ENCODE measurements at places on chromosomes 7 and 10. TPM values are rescaled to one million over a fixed set of nuclear protein-coding genes. Genes with fewer than 3 reads are reported as not detected.

The PIP gene
- not detected for total RNA-seq

The SLC29A3 gene
- 0.66 TPM for total RNA-seq

The SUN3 gene
- total RNA-seq: not detected

The TUBAL3 gene
- not detected for total RNA-seq

The GIMAP4 gene
- total RNA-seq: 0.13 TPM

The MUC3A gene
- not detected for total RNA-seq

The ZNF438 gene
- 2.8 TPM for total RNA-seq

The NPTX2 gene
- total RNA-seq: 9.9 TPM

The PRKG1 gene
- total RNA-seq: 48.3 TPM

The PNLIPRP3 gene
- total RNA-seq: not detected

The PRLHR gene
- total RNA-seq: not detected

The SLC13A1 gene
- not detected for total RNA-seq

The RPP38 gene
- 12.2 TPM for total RNA-seq

The RARRES2 gene
- total RNA-seq: not detected

The COL28A1 gene
- total RNA-seq: 0.13 TPM

The PNLIPRP2 gene
- total RNA-seq: not detected

The AMZ1 gene
- total RNA-seq: 0.12 TPM

The TCAF2 gene
- 1.7 TPM for total RNA-seq

The MLXIPL gene
- total RNA-seq: not detected

The IQUB gene
- total RNA-seq: 0.53 TPM

The TFPI2 gene
- 338 TPM for total RNA-seq

The STOX1 gene
- total RNA-seq: 0.06 TPM

The FXYD4 gene
- not detected for total RNA-seq

The AKR1B15 gene
- total RNA-seq: not detected

The CEP41 gene
- 8.0 TPM for total RNA-seq

The MSS51 gene
- 1.2 TPM for total RNA-seq

The SFTPA1 gene
- not detected for total RNA-seq

The GHRHR gene
- not detected for total RNA-seq

The MNX1 gene
- total RNA-seq: not detected

The SLC39A12 gene
- not detected for total RNA-seq

The SMKR1 gene
- not detected for total RNA-seq

The PTN gene
- total RNA-seq: 43.0 TPM

The TAS2R3 gene
- total RNA-seq: 1.5 TPM

The TWIST1 gene
- total RNA-seq: 31.2 TPM

The ECHDC3 gene
- total RNA-seq: 4.5 TPM

The GBX1 gene
- total RNA-seq: not detected

The PANK1 gene
- 2.5 TPM for total RNA-seq

The ASAH2 gene
- total RNA-seq: 0.26 TPM

The NODAL gene
- not detected for total RNA-seq

The OR2A1 gene
- total RNA-seq: under 0.01 TPM

The IRF5 gene
- not detected for total RNA-seq

The LRRC4 gene
- 0.06 TPM for total RNA-seq

The TRAPPC14 gene
- 7.6 TPM for total RNA-seq

The MYL10 gene
- not detected for total RNA-seq

The RBM20 gene
- total RNA-seq: 0.66 TPM

The VENTX gene
- total RNA-seq: not detected

The CYP2W1 gene
- not detected for total RNA-seq

The SNCG gene
- total RNA-seq: 98.7 TPM

The ZNF425 gene
- 2.8 TPM for total RNA-seq

The DENND2A gene
- total RNA-seq: 22.2 TPM

The PLEKHS1 gene
- total RNA-seq: not detected

The SUV39H2 gene
- total RNA-seq: 10.4 TPM

The IL2RA gene
- total RNA-seq: not detected

The CPXM2 gene
- total RNA-seq: 99.2 TPM

The ANLN gene
- total RNA-seq: 80.6 TPM

The VWA2 gene
- under 0.01 TPM for total RNA-seq

The FAM20C gene
- total RNA-seq: 93.0 TPM

The FUOM gene
- total RNA-seq: 6.1 TPM

All from aortic smooth muscle cell (primary cell).